Left cardiac atrium (tissue), 4 donors: ENCODE measurements at places on chromosomes 13 and 19. TPM values are rescaled to one million over a fixed set of nuclear protein-coding genes. Genes with fewer than 3 reads are reported as not detected.
A peak's percentile ranks its signal among the peaks of the same experiment; 100 is the strongest.

The SAMD4B gene
- 72.2 TPM for total RNA-seq

DNA sequence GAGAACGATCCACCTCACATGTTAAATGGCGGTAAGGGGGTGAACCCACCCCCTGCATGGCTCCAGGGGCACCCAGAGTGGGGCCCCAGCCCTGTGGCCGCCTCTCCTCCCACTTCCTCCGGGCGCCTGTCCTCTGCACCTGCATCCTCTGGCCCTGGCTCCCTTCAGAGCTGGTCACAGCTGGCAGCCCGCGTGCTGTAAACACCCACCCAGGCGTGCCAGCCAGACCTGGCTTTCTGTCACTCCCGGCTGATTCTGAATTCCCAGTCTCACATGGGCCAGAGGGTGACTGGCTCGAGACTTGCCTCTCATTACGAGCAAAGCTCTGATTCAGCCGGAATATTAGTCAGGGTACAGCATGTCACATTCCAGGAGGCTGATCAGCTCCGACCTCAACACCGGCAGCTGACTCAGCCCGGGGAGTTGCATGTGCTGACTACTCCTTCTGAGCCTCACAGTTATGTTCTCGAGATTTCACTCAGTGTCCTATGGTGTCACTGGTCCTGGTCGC, 75.1 kb downstream of the GNG7 start:
- peak; percentile 85 for DNase-seq

The F7 gene
- 0.29 TPM for total RNA-seq

DNA sequence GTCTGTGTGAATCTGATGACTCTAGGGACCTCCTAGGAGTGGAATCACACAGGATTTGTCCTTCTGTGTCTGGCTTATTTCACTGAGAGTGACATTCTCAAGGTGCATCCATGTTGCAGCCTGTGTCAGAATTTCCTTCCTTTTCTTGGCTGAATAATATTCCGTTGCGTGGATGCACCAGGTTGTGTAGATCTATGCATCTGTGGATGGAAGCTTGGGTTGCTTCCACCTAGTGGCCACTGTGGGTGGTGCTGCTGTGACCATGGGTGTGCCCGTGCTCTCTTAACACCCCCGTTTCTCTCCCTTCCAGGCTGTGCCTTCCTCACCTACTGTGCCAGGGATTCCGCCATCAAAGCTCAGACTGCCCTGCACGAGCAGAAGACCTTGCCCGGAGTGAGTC, 26.2 kb downstream of the CELF5 start:
- DNase-seq: no peak

The CEACAM3 gene
- 0.29 TPM for total RNA-seq

- no peak for DNase-seq
Measured at GRCh38 chr13:75390229-75390628, 91.7 kb downstream of the TBC1D4 start.

DNA sequence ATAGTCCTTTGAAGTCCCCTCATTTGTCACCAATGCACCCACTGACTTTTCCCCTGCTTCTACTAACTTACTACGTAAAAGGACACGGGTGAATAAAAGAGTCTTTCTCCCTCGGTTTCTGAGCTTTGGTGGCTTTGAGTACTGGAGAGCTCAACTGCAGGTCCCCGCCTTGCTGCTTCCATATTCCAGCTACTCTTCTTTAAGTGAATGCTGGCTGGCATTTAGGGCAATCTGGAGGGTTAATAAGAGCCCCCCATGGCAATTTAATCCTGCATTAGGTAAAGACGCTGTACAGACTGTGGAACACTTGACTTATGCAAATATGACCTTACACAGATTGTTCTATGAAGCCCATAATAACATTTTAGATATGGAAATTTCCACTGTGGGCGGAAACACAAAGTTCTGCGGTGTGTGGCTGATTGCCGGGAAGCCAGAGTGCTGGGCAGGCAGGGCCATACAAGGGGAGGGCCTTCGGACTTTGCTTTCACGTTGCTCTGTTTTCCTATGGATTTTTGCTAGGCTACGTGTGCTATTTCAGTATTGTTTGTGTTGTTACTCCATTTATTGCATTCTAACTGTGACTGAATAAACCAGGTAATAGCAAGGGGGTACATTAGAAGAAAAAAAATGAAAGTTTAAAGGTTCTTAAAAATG, 97.5 kb downstream of the SLC10A2 start:
- DNase-seq: no peak

- no peak for DNase-seq
Measured at GRCh38 chr13:33103457-33103856, 87.2 kb downstream of the KL start.
